NCI-H1436 treated with DMSO at 0.1 percent for 48 hours (cell line): ENCODE measurements at places on chromosomes 5 and 9.

DNA sequence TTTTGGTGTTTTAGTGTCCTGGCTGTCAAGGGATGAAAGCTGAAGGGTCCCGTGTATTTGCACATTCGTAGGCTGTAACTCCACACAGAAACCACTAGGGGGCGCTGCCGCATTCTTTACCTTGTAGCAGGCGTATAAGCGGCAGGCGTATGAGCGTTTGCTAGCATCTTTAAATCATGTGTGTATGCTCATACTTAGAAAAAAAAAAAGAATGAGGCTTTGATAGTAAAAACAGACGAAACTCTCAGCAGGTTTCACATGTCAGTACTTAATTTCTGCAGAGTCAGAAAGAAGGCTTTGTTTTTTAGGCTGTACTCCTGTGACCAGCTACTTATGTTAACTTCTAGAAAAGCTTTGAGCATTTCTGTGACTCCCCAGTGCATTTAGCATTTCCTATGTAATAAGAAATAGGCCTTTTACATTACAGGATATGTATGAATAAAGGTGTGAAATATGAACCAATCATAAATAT lies 218.8 kb upstream of the ADAMTSL1 start:
- peak; percentile 57 for DNase-seq

GRCh38 chr9:88684046-88684445 lies 149.1 kb downstream of the NXNL2 start:
- no peak for DNase-seq

- DNase-seq: no peak
These were observed 386.9 kb upstream of the SMC2 start for GRCh38 chr9:103707181-103707580.

- DNase-seq: no peak
These were observed 13.7 kb upstream of the NNT start for GRCh38 chr5:43589310-43589709.

GRCh38 chr9:71446106-71446472 lies 322.2 kb downstream of the CEMIP2 start:
- no peak for DNase-seq

DNA sequence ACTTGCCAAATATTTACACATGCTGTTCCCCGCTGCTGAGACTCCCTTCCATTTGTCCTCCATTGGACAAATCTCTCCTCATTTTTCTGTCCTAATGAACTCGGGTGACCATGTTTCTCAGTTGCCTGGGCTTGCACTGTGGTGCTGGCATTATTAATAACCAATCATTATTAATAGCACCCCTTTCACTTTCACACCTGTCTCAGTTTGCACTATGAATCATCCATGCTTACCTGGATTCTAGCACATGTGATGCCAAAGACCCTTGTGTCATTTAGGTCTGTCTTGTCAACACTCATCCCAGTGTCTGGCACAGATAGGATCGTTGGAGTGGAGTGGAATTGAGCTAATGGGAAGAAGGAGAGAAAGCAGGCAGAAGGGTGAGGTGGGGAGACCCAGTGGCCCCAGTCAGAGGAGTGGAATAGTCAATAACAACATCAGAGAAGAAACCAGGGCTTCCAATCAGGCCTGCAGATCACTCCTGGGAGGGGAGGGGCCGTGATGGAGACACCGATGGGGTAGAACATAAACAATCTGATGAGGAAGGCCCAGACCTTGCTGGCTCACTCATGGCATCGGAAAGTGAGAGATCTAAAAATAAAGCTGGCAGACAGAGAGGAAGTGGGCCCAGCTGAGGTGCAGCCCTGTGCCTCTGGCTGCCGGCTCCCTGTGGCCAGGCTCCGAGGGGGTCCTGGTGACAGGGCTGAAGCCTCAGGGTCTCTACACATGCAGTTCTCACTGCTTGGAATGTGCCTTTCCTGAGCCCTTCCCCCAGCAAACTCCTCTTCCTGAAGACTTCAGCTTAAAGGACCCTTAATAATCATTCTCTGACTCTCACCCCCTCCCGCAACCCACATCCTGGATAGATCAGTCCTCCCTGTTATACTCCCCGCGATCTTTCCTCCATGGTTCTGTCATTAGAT lies 33.5 kb upstream of the CRB2 start:
- no peak for DNase-seq

DNA sequence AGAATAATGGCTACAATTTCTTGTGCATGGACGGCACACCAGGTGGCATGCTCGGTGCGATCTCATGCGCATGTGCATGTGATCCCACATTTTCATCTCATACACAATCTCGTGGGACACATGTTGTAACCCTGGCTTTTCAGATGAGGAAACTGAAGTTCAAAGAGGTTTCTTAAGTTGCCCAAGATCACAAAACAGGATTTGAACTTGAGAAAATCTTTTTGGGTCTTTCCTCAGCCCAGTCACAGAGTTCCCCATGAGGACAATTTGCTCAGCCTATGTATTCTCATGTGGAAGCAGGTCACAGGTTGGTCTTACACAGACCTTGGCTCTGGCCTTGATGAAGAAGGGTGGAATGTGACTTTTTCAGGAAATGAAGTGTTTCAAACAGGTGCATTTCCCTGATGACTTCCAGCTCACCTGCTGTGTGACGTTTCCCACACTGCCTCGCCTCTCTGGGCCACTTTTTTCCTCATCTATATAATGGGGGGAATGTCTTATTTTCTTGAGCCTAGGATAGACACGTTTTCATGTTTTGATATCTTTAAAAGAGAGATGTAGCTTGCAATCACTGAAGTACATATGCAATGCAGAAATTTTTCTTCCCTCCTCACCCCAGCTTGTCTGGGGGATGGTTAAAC lies 7.1 kb upstream of the ORM1 start:
- no peak for DNase-seq

- no peak for DNase-seq
These were observed 84.9 kb downstream of the KLHL3 start for GRCh38 chr5:137651022-137651421.

- no peak for DNase-seq
These were observed 49.6 kb downstream of the FAT2 start for GRCh38 chr5:151541571-151541970.

DNA sequence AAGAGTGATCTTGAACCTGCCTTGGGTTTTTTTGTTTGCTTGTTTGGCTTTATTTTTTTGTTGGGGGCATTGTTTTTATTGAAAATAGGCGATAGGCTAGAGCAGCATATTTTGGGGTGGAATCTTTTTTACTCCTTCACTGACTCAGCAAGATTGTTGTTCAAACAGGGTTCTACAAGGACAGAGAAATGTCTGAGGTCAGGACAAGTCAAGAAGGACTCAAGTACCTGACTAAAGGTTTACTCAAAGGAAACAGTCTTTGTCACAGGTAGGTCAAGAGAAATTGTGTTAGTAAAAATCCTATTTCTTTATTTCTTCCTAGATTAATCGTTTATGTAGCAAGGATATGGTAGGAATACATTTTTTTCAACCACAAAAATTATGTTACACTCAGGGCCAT lies 1564.0 kb upstream of the CDH9 start:
- no peak for DNase-seq

- no peak for DNase-seq
These were observed 14.3 kb downstream of the CLTA start for GRCh38 chr9:36204906-36205547.

- DNase-seq: peak; percentile 17
These were observed 13.4 kb upstream of the XPA start for GRCh38 chr9:97710356-97711222.

DNA sequence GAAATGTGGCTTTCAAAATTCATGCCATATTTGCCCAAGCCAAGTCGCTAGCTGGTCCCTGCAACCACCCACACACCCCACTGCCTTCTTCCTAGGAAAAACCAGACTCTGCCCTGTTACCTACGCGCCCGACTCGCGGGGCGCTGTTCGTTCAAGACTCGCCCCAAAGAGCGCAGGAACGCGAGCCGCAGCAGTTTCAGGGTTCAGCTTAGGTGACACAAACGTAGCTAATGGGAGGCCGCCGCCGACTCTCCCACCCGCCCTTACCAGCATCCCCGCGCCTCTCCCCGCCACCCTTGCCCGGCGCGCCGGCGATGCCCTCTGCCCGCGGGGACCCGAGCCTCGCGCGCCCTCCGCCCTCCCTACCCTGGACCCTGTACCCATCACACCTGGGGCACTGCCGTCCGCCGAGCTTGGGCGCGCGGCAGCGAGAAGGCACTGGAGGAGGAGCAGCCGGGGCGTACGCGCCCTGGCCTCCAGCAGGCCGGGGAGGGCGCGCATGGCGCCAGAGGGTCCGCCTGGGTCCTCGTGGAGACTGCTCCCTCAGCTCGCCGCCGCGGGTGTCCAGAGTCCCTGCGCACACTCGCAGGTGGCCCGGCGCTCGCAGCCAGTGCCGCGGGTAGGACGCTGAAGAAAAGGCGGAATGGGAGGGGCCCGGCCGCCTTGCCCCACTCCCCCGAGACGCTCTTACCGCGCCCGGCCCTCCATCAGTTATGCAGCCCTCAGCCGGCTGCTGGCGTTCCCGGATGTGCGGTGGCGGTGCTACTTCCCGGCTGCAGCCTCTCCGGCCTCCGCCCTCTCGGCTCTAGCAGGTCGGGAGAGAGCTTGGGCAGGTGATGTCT lies at the start of gene EMB:
EMB (minus strand) TSS at position 638 of the 842 bp plus-strand sequence; CDS start at position 501, 137 bp downstream.
- DNase-seq: no peak

GRCh38 chr9:92592946-92593861 lies 57.4 kb upstream of the ECM2 start:
- DNase-seq: no peak

GRCh38 chr5:116305899-116306298 lies 221.1 kb downstream of the COMMD10 start:
- DNase-seq: no peak

DNA sequence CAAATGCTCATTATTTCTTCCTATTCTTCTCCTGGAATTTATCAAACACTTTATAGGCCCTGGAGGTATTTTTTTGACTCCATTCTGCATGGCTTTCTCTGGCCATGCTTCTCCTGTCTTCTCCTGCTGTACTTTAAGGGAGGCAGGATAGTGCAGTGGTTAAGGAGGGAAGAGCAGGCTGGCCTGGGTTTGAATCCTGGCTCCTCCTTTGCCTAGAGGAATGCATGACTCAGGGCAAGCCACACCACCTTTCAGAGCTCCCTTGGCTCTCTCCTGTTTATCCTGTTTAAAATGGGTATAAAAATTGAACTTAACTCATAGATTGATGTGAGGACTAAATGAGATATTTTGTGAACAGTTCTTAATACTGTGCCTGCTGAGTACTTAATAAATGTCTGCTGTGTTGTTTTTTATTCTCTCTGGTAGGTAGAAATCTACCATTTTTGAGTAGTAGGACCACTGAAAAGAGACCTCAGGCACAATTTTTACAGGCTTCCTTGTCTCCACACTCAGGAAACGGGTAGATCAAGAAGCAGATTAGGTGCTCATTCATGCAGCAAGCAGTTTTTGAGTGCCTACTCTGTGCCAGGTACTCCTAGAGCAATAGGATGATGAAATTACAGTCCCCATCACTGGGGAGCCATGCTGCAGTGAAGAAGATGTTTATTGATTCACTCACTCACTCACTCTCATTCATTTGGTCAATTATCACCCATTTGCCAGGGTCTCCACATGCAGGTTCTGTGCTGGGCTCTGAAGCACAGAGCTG lies 32.7 kb upstream of the ARAP3 start:
- no peak for DNase-seq

DNA sequence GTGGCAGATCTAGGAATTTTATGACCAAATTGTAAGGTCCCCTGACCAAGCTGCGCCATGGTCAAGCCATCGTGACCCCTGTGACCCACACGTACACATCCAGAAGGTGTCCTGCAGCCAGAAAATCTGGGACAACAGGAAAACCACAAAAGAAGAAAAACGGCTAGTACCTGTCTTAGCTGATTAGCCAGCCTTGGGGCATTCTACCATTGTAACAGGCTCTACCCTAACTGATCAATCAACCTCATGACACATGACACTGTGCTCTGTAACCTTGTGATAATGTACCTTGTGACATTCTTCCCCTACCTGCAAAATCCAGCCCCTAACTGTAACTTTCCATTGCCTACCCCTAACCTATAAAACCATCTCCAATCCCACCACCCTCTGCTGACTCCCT lies 43.6 kb downstream of the SPTLC1 start:
- DNase-seq: no peak

DNA sequence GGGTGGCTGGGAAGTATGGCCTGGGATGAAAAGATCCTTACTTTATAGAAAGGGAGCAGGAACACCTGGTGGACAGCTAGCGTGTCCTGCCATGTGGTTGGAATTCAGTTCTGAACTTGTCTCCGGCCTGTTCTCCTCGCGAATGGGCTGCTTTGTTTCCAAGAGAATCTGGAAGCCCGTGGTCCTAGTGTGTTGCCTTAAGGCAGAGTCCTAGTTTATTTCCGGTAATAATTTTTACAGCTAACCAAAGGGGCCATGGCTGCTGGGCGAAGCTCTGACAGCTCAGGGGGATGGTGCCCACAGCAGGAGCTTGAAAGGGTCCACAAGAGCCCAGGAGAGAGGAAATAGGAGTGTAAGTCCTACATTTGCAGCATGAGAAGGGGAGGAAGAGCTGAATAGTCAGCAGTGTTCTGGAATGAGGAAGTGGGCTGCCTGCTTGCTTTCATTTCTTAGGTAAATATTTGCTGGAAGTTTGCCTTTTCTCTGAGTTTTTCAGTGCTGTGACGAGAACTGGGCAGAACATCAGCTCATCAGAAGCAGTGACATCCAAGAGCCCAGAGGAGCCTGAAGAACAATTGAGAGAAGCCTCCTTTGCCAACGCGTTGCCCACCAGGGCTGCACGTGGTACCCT lies 13.1 kb upstream of the IGFBPL1 start:
- DNase-seq: no peak

- DNase-seq: no peak
These were observed 17.7 kb downstream of the POU5F2 start for GRCh38 chr5:93723681-93724080.

GRCh38 chr5:76074487-76075065 lies 8.6 kb upstream of the SV2C start:
- DNase-seq: no peak

GRCh38 chr5:76556511-76557221 lies 66.5 kb downstream of the F2RL2 start:
- DNase-seq: no peak

GRCh38 chr5:172097356-172097755 lies 90.7 kb downstream of the STK10 start:
- no peak for DNase-seq

DNA sequence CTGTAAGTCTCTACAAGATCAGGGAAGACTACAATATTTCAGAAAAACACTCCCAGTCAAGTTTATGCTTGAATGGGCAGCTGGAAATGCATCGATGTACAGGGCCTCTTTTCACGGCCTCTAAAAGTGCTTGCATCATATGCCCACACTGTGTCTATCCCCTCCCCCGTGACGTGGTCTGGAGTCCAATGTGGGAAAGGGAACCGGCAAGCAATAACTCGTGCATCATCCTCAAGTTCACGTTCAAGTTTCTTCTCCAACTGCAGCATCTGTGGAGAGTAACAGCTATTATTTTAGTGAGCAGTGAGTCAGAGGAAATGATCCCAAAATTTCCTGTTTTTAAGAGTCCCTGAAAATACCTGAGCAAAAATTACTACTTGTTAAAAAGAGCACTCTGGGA lies 22.3 kb downstream of the ATPSCKMT start:
- no peak for DNase-seq

DNA sequence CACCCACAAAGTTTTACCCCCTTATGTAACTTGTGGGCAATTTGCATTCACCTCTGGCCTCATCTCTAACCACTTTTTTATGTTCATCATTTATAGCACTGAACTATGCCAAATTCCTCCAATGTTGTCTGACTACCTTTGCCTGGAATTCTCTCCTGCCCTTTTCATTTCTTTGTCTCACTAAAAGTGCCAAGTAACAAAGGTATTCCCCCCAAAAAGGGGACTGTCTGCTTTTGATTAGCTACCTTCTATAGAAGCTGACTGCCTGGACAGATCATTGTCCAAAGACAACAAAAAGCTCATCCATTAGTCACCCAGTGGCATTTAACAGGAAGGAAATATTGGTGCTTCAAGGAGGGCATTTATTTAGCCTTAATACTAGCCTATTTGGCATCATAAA lies 189.9 kb upstream of the VCAN start:
- no peak for DNase-seq

GRCh38 chr5:122352331-122352730 lies 40.3 kb downstream of the SNCAIP start:
- no peak for DNase-seq
